ENCODE measurements at places on chromosomes 1 and 21. TPM values are rescaled to one million over a fixed set of nuclear protein-coding genes. Genes with fewer than 3 reads are reported as not detected.

Gene NBPF8
- 6.5 TPM for total RNA-seq

Gene ABCG1
- total RNA-seq, result 13.0 TPM

- DNase-seq, result no peak
Measured at GRCh38 chr1:45385302-45385701, 45.1 kb upstream of the MUTYH start.

DNA sequence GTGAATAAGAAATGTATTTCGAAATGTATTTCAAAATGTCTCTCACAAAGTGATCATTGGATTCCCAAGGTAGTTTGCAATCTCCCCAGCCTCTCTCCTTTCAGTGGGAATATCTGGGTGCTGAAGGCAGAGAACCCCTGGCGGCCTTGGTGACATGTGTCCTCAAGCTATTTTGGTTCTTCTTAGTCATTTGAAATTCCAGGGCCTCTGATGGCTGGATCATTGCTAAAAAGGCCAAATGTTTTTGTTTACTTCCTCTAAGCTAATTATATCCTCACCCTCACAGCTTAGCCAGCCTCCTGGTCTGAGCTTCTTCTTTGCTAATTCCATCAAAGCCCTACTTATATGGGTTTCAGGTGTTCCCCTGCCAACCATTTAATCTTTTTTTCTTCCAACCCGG is 71.2 kb downstream of the LRRC40 start:
- no peak for DNase-seq

DNA sequence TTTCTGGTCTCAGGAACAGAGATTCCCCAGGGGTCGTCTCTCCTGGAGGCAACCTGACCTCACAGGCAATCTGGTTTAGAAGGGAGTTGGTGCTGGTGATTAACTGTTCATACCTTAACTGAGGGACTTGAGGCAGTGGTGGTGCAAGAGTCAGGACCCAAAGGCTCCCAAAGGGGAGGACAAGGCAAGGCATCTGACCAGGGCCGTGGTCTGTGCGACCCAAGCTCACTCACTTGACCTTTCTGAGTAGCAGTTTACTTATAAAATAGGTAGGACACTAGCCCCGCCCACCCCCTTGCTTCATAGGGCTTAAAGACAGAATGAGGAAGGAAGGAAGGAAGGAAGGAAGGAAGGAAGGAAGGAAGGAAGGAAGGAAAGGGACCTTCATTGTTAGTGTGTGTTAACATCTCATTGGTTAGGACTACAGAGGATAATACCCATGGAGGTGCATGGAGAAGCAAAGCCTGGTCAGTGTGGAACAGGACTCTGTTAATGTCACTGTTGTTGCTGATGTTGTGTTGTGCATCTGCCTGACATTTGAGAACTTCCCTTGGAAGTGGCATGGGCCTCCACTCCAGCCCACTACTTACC is 4.6 kb upstream of the KCNA2 start:
- no peak for DNase-seq

DNA sequence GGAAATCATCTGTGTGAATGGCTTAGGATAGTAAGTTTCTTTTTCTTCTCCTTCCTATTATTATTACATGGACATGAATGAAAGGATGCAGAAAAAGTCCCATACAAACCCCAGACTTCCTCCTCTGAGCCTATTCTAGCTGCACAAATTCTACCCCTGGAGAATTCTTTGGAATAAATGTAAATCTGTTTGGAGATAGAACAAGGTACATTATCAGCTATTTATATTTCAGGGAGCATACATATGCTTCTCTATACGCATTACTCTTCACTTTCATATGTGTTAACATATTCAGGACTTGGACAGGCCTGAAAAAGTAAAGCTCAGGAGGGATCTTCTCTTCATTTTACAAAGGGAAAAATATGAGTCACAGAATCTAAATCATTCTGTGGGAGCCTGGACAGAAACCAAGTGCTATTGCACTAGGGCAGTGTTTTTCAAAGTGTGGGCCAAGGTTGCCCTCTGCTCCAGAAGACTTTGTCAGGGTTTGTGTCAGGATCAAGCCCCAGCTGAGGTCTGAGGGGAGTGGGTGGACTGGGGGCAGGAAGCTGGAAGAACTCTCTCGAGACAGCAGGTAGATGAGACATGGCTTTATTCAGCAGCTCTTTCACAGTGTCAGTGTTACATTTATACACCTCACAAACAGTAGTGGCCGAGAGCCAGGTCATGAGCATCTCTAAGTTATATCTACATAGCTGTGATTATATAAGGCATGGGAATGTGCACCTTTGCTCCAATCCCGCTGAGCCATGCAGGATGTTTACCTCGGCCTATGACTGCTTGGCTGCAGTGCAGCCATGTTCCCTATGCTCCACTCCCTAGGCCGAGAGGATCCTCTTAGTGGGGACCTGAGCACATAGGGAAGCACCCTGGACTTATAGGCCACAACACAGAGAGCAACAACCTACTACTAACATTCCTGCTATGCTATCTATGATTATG is 114.3 kb downstream of the GDAP2 start:
- DNase-seq, result no peak

- DNase-seq, result no peak
Measured at GRCh38 chr1:36717431-36717830, 234.7 kb upstream of the CSF3R start.

Data from frontal cortex (tissue), 4 donors.